HT-29 (cell line): ENCODE measurements at places on chromosomes 12 and 14.

GRCh38 chr14:39265806-39266524, 32.2 kb downstream of the MIA2 start:
- DNase-seq: no peak

- DNase-seq: peak; percentile 48
Measured at GRCh38 chr14:54572316-54572715, 5.4 kb downstream of the SAMD4A start.

GRCh38 chr14:58395562-58395811, 243 bp upstream of the TOMM20L start:
- DNase-seq: no peak

- peak; percentile 38 for DNase-seq
Measured at GRCh38 chr14:35215110-35215813, 76.9 kb upstream of the PSMA6 start.

- DNase-seq: no peak
Measured at GRCh38 chr14:55339770-55340169, 68.5 kb downstream of the FBXO34 start.
